ENCODE measurements at places on chromosomes 4 and X.

DNA sequence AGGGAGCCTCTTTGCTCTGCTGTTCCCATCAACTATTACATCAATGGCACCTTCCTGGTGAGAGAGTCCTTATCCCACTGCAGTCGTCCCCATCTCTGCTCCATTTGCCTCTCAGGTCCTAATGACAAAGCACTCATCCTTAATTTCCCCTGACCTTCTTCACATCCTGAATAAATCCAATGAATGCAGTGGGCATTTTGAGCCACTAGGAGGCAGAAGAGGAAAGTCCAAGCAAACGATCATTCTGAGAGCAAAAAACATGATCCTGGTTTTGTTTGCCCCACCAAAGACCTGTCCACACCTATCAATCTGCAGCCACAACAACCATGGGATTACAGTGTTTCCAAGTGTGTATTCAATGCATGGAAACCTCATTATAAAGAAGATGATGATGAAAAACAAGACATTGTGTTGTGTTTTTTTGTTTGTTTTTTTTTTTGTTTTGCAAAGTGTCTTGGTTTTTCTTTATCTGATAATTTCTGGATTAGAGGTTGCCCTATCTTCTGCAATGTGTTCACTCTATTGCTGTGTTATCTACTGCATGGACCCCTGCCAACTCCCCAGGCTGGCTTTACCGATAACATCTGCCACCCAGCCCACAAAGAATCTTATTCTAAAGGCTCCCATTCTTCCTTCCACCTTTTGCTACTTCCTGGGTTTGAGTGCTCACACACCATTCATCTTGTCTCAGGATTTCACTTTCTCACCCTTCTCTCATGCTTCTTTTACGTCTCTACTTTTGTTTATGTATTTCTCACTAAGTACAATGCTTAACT is 207.2 kb downstream of the NLGN4X start:
- peak; percentile 0 for DNase-seq

GRCh38 chr4:88746206-88746605 is 48.6 kb upstream of the NAP1L5 start:
- no peak for DNase-seq

DNA sequence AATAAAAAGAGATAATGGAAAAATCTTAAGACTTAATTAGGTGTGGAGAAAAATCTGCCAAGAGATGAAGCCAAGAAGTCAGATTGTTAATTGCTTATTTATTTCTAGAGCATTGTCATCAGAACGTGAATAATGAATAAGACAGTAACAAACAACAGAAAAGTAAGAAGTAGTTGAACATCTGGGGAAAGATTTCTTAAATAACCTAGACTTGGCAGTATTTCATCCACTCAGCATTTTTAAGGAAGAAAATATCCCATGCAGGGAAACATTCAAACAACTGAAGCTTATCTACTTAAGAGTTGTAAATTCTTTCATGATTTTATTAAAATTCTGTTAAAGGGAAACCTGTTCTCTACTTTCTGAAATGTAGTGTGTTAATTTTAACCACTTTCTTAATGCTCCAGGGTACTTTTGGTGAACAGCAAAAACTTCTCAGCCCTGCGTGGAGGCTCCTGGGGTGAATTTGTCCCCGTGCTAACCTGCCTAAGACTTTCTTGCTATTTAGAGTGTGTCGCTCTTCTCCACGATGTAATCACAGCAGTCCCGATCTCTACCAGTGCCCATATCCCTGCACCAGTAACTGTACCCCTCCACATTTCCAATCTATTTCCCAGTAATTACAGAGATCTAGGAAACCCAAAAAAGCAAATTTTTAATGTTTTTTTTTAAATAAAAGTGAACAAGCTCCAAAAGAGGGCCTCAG is 124.6 kb downstream of the CORIN start:
- DNase-seq: no peak

DNA sequence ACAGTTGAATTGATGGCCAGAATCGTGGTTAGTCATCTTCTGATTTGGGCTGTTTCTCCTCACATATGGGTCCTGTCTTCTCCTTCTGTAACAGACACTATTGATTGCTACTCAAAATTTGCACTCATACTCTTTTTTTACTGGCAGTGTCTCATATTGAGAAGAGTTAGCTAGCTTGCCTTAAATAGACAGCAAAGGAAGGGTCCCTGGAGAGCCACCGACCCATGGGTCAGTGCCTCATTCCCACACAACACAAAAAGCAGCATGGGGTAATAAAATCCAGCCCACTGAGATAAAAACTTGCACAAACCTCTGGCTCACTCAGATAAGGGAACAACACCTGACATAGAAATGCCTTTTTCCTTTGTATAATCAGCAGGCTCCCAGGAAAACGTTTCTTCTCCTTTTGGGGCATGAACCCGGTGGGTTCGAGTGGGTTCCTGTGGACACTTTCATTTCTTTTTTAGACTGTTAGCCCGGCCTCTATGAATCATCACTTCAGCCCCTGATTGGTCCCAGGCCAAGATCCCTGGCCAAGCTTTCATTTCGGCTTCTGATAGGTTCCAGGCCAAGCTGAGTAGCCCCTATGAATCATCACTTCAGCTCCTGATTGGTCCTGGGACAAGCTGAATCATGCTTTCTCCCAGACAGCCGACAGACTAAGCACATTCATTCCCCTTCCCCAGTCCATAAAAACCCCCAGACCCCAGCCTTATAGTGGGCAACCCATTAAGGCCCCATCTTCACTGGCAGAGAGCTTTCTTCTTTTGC is 408.1 kb downstream of the DCAF12L2 start:
- DNase-seq: no peak

GRCh38 chr4:137451172-137451825 is 81.0 kb downstream of the PCDH18 start:
- no peak for DNase-seq

DNA sequence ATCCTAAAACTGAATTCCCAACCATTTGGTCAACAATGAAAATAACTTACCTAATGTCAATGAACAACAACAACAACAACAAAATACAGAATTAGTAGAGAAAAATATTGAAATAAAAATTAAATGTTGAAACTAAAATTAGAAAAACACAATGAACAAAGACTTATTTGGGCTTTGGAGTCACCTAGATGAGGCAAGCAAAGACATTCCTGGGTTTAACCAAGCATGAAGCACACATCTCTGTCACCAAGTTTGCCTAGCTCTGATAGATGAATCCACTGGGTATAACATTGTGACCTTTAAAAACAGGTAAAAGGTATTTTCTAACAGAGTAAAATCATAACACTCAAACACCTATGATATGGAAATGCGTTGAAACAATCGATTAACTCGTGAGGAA is 13.2 kb upstream of the SYTL5 start:
- DNase-seq: no peak

GRCh38 chrX:128897621-128898020 is 625.7 kb downstream of the SMARCA1 start:
- DNase-seq: no peak

GRCh38 chrX:97155816-97156215 is 272.1 kb downstream of the RPA4 start:
- peak; percentile 0 for DNase-seq

- no peak for DNase-seq
These were observed 714.1 kb downstream of the FAT4 start for GRCh38 chr4:126028876-126029275.

GRCh38 chrX:75118296-75118695 is 37.8 kb downstream of the ABCB7 start:
- no peak for DNase-seq

GRCh38 chr4:109495514-109495913 is 61.9 kb downstream of the SEC24B start:
- no peak for DNase-seq

DNA sequence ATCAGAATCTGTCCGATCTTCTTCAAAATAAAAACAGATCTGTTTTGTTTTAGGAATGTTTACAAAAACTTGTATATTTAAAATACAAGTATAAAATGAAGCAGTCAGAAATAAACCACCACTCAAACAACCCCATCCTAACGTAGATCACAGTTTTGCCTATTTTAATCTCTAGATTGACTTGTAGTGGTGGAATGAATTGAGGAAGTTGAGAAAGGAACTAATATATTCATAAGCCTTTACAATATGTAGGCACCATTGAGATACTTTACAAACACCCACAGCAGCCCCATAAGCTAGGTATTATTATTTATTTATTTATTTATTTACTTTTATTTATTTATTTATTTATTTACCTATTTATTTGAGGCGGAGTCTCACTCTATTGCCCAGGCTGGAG is 52.3 kb upstream of the KLF3 start:
- no peak for DNase-seq

DNA sequence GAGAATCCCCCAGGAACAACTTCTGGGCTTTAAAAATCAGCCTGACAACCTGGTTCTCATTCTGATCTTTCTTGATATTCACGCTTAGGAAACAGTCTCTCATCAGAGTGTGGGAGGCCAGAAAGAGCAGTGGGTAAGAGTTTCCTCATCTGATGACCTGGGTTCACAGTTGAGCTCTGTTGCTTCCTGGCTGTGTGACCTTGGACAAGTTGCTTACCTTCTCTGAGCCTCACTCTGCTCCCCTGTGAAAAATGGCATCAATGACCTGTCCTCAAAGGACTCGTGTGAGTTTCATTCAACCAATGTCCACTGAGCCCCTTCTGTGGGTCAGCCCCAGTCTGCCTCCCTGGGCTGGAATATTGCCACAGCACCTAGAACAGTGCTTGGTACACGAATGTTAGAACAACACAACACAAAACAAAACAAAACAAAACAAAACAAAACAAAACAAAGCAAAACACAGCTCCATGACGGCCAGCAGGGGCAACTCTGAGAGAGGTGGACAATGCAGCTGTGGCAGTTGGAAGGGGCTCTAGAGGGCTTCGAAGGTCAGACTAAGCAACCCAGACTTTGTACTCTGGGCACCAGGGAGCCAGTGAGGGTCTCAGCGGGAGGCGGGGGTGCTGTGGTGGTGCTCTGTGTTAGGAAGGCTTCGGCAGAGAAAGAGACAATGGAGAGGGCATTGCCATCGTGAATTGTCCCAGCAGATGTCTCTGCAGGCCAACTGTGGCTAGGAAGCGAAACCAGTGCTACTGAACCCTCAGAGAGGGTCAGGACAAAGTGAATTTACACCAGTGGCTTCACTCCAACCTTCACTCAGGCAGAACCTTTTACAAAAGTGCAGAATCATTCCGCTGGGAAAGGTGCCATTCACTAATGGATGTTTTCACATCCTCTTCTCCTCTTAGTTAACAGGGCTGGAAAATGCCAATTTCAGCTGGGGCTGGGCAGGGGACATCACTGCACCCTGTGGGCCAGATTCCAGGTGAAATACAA is 14.3 kb upstream of the C4orf50 start:
- no peak for DNase-seq

- no peak for DNase-seq
These were observed 298.2 kb upstream of the ARSJ start for GRCh38 chr4:114277690-114278089.

DNA sequence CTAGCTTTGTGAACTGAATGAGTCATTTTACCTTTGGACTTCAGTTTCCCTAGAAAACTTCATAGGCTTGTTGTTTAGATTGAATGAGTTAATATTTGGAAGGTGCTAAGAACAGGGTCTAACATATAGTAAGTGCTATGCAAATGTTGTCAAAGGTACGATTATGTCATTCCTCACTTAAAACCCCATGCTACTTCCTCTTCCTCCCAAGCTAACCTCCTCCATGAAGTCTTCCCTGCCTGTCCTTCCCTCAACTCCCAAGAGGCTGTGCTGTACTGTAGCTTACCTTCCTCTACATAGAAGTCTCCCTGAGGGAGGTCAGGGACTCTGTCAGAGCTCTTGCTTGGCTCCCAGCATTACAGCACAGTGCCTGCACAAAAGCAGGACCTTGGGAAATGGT is 103.4 kb upstream of the PJA1 start:
- DNase-seq: no peak

GRCh38 chr4:41506130-41506529 is 31.8 kb upstream of the LIMCH1 start:
- no peak for DNase-seq

Data from CD4-positive, alpha-beta T cell treated with Interleukin-17A for 1 hour (primary cell).